Renal cortical epithelial cell (primary cell): ENCODE measurements at places on chromosomes 5 and 9. TPM values are rescaled to one million over a fixed set of nuclear protein-coding genes. Genes with fewer than 3 reads are reported as not detected.

DNA sequence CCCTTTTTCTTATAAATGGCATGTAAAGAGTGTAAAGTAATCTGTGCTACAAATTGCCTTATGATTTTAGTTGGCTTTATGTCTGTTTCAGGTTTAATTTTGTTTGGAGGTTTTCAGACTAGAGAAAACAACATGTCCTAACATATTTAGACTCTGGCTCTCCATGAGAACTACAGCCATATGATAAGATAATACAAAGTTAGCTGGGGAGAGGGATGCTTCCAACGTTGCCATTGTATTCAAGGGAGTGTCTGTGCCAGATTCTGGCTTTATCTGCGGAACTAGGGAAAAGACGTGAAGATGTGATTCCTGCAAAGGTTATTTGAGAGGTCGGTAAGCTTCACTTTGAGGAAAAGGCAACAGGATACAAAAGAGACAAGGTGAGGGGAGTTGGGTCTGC, 140.0 kb upstream of the OTULINL start:
- no peak for DNase-seq

The CCDC171 gene
- total RNA-seq: 0.87 and 3.4 TPM in 2 replicates

- no peak for DNase-seq
These were observed 99.7 kb upstream of the BOD1 start for GRCh38 chr5:173716058-173716682.

DNA sequence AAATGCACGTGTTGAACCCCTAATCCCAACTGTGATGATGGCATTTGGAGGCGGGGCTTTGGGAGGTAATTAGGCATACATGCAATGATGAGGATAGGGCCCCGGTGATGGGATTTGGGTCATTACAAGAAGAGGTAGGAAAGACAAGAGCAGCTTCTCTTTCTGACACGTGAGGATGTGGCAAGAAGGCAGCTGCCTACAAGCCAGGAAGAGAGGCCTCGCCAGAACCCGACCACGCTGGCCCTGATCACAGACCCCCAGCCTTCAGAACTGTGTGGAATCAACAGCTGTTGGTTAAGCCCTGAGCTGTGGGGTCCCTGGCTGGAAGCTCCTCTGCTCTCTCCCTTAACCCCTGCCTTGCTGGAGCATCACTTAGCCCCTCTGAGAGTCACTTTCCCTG, 57.5 kb downstream of the COL23A1 start:
- no peak for DNase-seq

The FOXD4L5 gene
- total RNA-seq: 0.17 and 0.20 TPM in 2 replicates

The OR1J4 gene
- not detected in 2 replicates for total RNA-seq

DNA sequence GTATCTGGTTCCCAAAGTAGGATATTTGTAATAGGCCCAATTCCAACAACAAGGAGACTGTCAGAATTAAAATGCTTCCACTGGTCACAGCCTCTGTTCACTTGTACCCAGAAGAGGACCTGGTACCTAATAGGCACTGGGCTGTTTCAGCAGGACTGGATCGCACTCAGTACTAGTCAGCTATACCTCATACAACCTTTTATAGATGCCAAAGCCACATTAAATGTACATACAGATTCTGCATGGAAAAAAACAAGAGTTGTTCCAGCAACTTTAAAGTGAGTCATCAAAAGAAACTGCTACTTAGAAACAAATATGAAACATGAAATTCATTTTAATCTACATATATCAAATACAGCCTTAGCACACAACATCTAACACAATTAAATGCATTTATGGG, 87.5 kb downstream of the GPR21 start:
- no peak for DNase-seq

- no peak for DNase-seq
These were observed 299.6 kb downstream of the FGF10 start for GRCh38 chr5:44089424-44090144.

The IL3 gene
- total RNA-seq: not detected in 2 replicates

DNA sequence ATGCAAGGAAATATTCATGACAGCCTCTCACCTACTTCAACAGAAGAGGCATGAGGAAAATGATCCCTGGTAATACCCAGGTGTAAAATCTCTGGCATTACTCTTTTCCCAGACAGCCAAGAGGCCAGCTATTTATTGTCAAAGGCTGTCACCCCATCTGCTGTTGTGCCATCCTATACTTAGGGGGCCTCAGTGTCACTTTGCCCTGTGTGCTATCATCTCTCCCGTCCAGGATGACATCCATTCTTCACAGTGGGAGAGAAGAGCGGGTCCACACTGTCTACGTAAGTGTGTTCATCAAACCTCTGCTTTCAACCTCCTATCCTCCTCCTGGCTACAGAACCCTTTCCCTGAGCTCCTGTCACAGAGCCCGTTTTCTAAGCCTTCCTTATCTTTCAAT, 82.6 kb downstream of the MYO10 start:
- no peak for DNase-seq

The SHB gene
- 36.6 and 37.3 TPM in 2 replicates for total RNA-seq

DNA sequence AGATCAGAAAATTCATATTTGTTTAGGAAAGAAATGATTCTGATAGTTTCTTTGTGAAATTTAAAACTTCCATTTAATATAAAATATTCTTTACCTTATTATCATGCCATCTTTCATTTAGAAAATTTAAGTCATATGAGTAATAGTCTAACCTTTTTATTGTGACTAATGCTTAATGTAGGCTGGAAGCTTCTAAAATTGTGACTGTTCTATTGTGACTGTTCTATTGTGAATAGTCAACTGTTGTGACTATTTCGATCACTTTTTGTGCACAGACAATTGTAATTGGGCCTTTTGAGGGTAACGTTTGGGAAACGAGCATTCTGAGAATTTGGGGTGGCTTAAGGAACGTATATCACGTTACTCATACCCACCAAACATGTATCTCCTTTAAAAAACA, 100.0 kb downstream of the PARP8 start:
- no peak for DNase-seq
